SK-MEL-5 (cell line): ENCODE measurements at places on chromosomes 1 and 21.

- DNase-seq = peak; percentile 64
These were observed 30.5 kb downstream of the BATF3 start for GRCh38 chr1:212669102-212669501.

- no peak for DNase-seq
These were observed 4.9 kb upstream of the WNT3A start for GRCh38 chr1:228001738-228002535.

- DNase-seq = no peak
These were observed 23.0 kb downstream of the GART start for GRCh38 chr21:33518899-33519298.

DNA sequence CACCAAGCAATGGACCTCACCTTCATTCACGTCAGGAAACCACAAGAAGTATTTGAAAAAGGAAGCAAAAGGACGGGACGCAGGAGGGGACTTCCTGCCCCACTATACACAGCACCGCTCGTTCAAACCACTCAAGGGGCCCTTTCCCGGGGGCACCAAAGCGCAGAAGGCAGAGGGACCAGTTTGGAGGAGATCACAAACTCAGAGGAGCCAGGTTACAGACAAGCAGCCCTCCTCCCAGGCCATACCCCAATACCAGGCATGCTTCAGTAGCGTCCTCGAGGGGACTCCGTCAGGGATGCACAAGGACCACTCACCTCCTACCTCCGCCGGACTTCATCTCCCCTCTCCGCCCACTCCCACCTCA lies 685 bp downstream of the CRTC2 start:
- DNase-seq = no peak

- peak; percentile 51 for DNase-seq
These were observed 755 bp upstream of the THRAP3 start for GRCh38 chr1:36223381-36223995.

DNA sequence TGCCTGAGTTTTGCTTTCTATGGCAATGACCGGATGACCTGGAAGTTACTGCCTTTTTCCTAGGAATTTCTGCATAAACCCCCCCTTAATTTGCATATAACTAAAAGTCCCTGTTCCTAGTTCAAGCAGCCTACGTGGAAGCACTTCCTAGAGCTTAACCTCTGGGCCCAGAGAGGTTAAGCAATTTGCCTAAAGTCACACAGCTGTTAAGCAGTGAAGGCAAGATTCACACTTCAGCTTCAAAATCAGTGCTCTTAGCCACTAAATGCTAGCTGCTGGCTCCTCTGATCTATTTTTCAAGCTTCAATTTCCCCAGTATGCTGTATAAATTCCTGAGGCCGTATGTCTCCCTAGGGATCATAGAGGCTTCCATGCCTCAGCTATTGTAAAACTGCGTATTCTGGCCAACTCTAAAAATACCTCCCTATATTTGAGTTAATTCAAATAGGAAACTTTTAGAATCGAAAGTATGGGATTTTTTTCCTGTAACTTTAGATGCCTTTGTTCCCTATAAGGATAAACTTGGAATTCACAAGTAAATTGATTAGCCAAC lies 53.1 kb upstream of the CD5L start:
- DNase-seq = no peak

DNA sequence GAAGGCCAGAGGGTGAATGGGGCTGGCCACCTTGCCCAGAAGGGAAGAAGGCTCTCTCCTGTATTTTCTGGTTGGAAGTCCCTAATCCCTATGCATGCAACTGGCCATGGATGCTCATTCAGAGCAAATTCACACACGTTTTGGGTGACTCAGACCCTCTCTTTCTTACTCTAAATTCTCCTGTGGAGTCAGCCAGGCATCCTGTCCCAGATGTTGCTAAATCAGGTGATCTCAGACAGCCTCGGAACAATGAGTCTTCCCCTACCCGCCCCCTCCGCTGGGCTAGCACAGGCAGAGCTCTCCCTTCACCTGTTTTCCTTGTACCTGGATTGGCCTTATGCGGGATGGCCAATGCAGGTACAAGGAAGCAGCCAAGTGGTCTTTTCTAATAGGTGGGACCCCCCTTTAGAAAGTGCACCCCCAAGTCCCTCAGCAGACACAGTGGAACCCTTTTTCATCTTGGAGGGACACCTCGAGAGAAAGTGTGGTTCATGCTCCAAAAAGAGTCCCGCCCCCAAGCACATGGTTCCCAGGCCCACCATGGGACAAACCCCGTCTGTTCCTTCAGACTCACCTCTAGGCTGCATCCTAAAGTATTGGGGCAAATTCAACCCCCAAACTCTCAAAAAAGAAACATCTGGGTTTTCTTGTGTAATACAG lies 8.6 kb downstream of the S100A6 start:
- DNase-seq = no peak

DNA sequence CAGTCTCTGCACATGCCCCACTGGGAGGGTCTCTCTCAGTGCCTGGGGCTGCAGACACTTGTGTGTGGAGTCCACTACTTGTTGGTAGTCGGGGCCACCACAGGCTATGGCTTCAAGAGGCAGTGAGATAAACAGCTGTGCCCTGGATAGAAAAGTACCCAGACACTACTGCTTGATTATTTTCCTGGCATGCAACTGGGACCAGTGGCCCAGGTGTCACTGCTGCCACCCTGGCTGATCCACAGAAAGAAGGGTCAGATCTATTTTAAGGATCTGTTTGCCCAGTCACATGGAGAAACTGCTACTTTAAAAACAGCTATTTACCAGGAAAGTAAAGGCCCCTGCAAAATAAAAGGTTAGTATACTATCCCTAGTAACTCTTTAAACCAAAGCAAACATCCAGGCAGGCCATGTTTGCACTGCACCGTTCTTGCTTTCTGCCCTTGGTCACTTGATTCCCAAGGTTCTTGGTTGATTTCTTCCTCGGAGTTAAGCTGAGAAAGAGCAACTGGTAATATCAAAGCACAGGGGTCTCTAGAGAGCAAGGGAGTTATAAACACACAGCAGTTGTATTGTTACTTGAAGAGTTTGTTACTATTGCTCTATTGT lies 99.9 kb downstream of the GLUL start:
- peak; percentile 28 for DNase-seq

GRCh38 chr1:192059407-192059806 lies 98.9 kb upstream of the RGS18 start:
- no peak for DNase-seq

DNA sequence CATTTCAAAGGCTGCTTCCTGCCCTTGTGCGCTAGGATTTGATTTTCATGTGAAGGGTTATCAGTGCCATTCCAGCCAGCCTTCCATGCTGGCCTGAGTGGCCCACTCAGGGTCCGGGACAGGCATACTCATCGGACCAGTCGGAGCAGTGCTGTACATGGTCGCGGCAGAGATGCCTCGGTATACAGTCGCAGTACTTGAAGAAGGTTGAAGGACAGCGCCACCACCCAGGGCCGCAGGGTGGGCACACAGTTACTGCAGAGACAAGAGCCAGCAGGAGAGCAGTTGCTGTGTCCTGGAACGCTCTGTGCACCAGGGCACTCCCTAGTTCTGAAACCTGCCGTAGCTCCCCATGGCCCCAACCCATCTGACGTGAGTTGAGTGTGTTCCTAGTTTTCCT lies 9.1 kb downstream of the LDLRAD1 start:
- no peak for DNase-seq

- DNase-seq = no peak
These were observed 163.2 kb upstream of the HMCN1 start for GRCh38 chr1:185570962-185571361.

- peak; percentile 0 for DNase-seq
These were observed 257.5 kb upstream of the PRMT6 start for GRCh38 chr1:106798991-106799390.

DNA sequence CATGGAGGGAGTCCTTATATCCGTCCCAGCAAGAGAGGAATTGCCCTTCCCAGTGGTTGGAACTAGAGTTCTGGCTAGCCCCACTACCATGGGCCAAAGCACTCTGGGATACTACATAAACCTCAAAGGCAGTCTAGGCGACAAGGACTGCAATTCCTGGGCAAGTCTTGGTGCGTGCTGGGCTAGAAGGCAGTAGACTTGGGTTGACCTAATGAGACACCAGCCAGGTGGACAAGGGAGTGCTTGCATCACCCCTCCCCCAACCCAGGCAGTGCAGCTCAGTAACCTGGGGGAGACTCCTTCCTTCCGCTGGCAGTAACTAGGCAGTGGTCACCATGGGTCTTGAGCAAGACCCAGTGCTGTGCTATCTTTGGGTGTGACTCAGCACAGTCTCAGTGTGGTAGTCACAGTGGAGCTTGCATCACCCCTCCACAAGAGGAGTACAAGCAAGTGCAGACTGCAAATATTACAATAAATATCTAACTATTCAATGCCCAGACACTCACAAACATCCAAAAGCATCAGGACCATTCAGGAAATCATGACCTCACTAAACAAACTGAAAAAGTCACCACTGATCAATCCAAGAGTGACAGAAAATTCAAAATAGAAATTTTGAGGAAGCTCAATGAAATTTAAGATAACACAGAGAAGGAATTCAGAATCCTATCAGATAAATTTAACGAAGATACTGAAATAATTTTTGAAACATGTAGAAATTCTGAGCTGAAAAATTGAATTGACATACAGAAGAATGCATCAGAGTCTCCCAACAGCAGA lies 84.7 kb upstream of the LYPLAL1 start:
- no peak for DNase-seq

GRCh38 chr1:89866568-89866967 lies 45.7 kb downstream of the LRRC8D start:
- no peak for DNase-seq

GRCh38 chr1:220882061-220882891 lies 3.0 kb downstream of the HLX start:
- DNase-seq = no peak

GRCh38 chr1:89516055-89516454 lies 8.6 kb upstream of the LRRC8B start:
- no peak for DNase-seq

GRCh38 chr1:53681977-53682685 lies 56.8 kb downstream of the GLIS1 start:
- peak; percentile 32 for DNase-seq

GRCh38 chr1:231359113-231359512 lies 21.0 kb downstream of the SPRTN start:
- peak; percentile 60 for DNase-seq

- no peak for DNase-seq
These were observed 6.3 kb downstream of the MAGI3 start for GRCh38 chr1:113396585-113396984.

- DNase-seq = no peak
These were observed 59.9 kb downstream of the CLSTN1 start for GRCh38 chr1:9763914-9764313.

GRCh38 chr1:17515902-17516301 lies 23.6 kb upstream of the ARHGEF10L start:
- no peak for DNase-seq

DNA sequence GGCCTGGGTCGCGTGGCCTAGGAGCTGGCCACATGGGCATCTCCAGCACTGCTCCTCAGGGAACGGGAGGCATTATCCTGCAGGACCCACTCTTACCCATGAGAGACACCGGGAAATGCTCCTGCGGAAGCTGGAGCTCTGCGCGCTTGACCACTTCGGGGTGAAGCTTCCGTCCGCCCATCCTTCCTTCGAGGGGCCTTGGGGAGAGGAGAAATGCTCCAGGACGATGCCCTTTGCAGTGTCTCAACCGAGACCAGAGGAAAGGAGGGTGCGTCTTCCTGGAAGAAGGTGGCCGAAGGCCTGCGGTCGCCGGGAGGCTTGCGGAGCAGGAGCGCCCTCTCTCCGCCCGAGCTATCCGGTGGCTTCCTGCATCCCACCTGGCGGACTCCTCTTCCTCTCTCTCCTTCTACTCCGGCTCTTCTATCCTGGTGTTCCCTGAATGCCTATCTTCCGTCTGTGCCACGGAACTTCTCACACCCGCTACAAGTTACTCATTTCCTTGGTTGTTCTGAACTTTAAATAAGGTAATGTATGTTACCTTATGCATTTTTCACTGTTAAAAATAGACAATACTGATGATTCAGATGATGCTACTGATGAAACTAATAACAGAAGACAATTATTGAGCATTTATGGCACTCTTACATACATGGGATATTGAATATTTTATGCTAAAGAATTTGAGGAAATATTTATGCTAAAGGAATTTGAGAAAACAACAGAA lies 91.4 kb downstream of the PRKAB2 start:
- no peak for DNase-seq

DNA sequence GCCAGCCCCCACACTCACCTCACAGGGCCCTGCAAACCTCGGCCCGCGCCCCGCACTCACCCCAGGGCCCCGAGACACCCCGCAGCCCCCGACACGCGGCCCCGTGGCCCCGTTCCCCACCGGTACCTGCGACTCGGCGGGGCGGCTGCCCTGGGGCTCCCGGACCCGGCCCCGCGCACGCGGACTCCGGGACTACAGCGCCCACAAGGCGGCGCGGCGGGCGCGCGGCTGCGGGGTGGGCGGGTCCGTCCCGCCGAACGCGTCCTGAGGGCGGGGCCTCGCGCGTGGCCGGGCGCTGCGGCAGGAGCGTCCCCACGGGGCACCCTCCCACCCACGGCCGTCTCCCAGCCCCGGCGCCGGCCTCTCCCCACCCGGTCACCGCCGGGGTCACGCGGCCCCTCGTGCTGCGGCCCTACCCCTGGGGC lies at the start of gene SLC19A1:
Gene SLC19A1 (minus strand): TSS at position 199 of the 425 bp plus-strand sequence. CDS start 4,481 bp downstream, outside the sequence.
- peak; percentile 55 for DNase-seq

DNA sequence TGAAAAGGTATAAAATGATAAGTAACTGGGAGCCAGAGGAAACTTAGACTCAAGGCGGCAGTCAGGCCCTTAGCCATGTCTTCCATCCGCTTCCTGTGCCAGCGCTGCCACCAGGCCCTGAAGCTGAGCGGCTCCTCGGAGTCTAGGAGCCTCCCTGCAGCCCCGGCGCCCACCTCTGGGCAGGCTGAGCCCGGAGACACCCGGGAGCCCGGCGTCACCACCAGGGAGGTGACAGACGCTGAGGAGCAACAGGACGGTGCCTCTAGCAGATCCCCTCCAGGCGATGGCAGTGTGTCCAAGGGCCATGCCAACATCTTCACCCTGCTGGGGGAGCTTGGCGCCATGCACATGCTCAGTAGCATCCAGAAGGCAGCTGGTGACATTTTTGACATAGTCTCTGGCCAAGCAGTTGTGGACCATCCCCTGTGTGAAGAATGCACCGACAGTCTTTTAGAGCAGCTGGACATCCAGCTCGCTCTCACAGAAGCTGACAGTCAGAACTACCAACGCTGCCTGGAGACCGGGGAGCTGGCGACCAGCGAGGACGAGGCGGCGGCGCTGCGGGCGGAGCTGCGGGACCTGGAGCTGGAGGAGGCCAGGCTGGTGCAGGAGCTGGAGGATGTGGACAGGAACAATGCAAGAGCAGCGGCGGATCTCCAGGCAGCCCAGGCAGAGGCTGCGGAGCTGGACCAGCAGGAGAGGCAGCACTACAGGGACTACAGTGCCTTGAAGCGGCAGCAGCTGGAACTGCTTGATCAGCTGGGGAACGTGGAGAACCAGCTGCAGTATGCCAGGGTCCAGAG lies at the start of gene BECN2:
Gene BECN2 (plus strand): TSS at position 76 of the 803 bp plus-strand sequence. CDS start 0 bp downstream, at position 76.
- no peak for DNase-seq

DNA sequence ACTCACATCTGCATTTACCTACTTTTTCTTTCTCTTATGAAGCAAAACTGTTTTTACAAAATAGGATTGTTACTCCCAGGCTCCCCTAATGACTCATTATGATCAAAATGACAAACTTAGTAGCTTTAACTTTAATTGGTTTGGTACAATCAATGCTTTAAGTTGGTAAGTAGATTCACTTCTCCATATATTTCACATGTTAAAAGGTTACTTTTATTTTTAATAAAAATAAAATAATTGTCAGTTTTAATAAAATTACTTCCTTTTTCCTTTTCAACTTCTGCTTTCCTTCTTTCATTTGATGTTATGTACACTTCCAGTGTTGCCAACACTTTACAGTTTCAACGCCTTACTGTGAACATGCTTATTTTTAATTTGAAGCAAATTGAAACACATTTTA lies 477.6 kb downstream of the SETD4 start:
- DNase-seq = no peak

GRCh38 chr1:167617153-167618147 lies 12.6 kb upstream of the RCSD1 start:
- no peak for DNase-seq

GRCh38 chr1:30914931-30915330 lies 6.4 kb upstream of the SDC3 start:
- DNase-seq = no peak
